ENCODE measurements at places on chromosomes 6 and 20. TPM values are rescaled to one million over a fixed set of nuclear protein-coding genes. Genes with fewer than 3 reads are reported as not detected.

The IFNGR1 gene
- 56.6 TPM for total RNA-seq

The RBPJL gene
- not detected for total RNA-seq

The CST2 gene
- not detected for total RNA-seq

The TFAP2D gene
- not detected for total RNA-seq

DNA sequence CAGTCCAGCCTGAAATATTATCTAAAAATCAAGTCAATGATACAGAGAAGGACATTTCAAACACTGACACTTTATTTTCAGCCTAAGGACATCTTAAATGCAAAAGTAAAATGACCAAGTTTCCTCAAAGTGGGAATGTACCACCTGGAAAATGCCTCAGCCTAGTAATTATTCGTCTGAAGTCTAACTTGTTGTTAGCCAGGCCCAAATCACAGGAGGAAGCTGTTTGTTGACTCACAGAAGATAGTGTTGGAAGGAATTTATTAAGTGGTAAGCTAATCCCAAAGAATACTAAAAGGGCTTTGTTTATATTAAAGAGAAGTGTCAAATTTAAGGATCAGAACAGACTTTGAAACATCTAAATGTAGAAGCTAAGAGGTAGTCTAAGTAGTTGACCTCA, 2.5 kb downstream of the PDE7B start:
- no peak for DNase-seq

DNA sequence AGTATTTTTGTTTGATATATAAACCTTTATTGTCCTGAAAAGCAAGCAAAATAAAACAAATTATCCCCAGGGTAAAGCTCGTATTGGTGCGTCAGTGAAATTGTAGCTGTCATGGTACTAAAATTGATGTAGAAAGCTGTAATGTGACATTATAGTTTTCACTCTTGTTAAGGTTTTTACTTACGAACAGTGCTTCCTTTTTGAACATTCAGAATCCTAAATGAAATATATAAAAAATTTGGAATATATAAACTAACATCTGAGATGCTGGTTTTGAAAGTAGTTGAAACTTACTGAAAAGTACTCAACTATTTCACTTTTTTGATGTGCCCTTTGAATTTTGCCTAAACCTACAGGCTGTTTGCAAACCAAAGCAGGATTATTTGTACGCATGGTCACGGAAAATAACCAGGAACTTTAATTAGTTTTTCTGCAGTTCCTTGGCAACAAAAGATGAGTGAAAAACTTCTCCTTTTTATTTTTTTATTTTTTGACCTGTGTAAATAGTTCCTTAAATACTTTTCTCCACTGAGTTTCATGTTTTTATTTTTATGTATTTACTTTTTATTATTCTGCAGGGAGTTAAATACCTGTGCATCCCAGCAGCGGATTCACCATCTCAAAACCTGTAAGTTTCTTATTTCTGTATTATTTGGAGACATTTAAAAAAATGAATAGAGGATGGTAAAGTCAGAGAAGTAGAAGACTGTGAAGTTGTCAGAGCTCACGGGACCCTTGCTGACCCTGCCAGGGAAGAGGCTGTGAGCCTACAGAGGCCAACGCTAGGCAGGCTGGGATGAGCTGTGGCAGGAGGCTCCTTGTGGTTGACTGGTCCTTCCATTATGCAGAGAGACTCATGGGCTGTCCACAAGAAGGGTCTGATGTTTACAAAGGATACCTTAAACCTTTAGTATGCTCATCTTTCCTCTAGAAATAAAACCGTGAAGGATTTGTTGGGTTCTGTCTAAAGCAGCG, 42.5 kb downstream of the DUSP22 start:
- no peak for DNase-seq

- DNase-seq, result peak; percentile 40
Measured at GRCh38 chr6:129701721-129702455, 8.1 kb downstream of the ARHGAP18 start.

- DNase-seq, result peak; percentile 68
Measured at GRCh38 chr6:35047265-35048011, 93.7 kb downstream of the TCP11 start.

GRCh38 chr20:49729780-49730179, 16.1 kb upstream of the B4GALT5 start:
- no peak for DNase-seq

GRCh38 chr20:24909861-24910260, 39.2 kb upstream of the CST7 start:
- DNase-seq, result no peak

GRCh38 chr20:32439132-32439829, 81.2 kb downstream of the ASXL1 start:
- no peak for DNase-seq

DNA sequence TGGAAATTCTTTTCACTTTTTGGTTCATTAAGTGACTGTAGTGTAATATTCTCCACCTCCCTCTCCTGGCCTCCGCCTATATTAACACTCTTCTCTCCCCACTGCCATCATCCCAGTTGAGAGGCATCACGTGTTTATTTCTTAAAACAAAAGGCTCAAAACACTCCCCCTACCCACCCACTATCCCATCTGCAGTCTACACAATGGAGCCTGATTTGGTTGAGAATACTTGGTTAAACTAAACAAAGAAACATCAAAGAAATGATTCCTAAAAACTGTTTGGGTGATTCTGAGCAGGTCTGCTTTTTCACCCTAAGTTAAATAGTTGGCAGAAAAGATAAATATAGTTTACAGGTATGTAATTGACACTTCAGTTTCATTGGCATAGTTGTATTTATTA, 5.9 kb downstream of the TFAP2B start:
- DNase-seq, result no peak

- DNase-seq, result no peak
Measured at GRCh38 chr6:75449630-75450206, 43.9 kb downstream of the FILIP1 start.

DNA sequence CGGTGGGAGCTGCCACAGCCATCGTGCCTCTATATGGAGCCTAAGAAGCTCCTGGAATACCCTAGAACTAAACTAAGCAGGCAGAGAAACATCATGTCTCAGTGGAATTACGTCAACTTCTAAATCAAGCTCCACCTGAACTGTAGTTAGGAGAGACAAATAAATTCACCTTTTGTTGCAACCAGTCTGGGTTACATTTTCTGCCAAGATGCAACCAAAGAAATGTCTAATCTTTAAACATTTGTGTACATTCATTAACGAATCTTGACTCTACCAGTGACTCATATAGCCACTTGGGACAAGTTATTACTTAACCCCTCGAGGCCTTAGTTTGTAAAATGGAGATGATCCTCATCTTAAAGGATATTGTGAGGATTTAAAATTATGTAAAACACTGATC, 8.9 kb downstream of the PTPRK start:
- no peak for DNase-seq

DNA sequence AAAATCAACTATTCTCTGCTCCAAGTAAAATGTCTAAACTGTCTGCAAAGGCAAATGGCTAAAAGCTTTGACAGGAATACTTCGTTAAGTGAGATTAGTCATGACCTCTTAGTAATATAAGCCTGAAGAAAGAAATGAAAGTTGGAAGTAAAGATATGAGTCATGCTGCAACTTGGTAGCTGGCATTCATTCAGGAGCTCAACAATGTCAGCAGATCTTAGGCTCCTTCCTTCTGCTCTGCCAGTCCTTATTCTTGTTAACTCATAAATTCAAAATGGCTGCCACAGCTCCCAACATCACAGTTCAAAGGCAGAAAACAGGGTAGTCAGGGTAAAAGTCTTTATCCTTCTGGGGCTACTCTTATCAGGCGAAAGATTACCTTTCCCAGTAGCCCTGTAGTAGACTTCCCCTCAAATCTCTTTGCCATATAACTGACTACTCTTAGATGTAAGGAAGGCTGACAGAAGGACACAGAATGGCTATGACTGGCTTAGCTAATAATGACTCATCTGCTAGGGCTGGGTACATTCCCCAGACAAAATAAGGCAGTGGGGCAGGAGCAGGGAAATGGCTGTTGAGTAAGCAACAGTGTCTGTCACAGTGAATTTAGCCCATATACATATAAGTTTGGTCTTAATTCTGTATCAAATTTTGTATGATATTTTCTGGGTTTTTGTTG, 24.4 kb upstream of the C6orf62 start:
- peak; percentile 89 for DNase-seq

Data from dermis microvascular lymphatic vessel endothelial cell (primary cell).